Activated CD4-positive, alpha-beta T cell treated with anti-CD3 and anti-CD28 coated beads, Interleukin-2, amount 50 U/mL, for 4 hours (primary cell): ENCODE measurements at places on chromosomes 6 and 20.

DNA sequence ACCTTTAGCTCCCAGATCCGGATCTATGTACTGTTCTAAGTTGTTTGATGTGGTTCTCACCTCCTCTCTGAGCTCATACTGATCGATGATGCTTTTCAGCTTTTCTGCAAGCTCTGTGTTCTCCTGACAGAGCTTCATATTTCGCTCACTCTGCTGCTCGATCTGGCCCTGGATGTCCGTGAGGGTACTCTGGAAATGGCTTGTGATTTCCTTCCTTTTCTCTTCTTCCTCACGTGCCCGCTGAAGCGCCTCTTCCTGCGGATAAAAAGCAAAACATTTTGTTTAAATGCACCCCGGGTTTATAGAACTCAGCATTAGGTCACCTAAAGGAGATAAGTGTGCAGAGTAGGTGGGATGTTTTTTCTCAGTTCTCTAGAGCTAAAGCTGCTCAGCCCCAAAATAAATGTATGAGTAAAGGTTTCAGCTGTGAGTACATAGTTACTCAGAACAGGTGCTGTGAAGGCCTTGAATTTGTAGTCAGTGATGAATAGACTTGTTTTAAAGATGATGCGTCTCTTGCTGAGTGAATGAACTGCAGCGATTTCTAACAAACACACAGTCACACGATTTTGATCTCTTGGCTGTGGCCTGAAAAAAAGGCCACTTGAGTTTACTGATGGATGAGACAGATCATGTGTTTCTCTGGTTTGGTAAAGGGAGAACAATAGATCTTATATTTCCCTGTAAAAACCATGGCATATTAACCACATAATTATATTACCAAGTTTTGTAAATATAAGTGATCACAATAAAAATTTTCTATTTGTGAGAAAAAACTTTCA lies 29.1 kb downstream of the TXLNB start:
- DNase-seq, result no peak

DNA sequence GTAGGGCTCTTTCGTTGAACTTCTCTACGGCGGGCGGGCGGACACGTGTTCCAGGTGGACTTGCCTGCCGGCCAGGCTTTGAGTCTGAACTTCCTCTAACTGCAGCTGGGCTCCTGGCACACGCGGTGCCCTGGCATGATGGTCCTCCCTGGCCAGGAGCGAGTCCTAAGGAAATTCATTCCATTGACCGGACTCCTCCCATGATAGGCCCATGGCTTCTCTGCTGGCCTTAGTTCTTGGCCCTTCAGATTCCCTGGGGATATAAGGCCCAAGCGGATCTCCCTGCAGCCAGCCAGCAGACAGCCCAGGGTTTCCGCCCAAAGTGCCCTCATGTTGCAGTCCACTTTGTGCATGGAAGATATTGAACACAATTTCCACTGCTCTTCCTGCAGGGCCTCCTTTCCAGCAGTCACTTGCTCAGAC lies 39.4 kb downstream of the TBC1D7 start:
- no peak for DNase-seq

- no peak for DNase-seq
These were observed 69.6 kb upstream of the TULP1 start for GRCh38 chr6:35582315-35582714.

GRCh38 chr20:37334450-37334849 lies 11.5 kb upstream of the SRC start:
- DNase-seq, result no peak

DNA sequence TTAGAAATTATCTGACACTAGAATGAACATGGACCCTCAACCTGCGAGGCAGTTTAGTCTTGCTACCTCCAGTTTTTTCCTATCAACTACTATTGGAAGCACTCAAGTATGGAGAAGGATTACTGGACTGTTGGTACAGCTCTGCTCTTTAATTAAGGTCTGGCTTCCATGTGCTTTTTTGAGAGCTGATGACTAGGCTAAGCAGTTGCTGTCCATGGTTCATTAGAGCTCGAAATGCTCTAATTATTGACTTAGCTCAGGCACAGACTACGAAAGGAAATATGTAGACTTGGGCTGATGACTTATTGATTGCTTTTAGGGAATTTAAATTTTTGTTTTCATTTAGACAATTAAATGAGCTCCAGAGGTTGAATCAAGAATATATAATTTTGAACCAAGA lies 1281.6 kb downstream of the HACE1 start:
- no peak for DNase-seq

- no peak for DNase-seq
These were observed 23.4 kb downstream of the SRPK1 start for GRCh38 chr6:35897486-35897885.

GRCh38 chr6:155278319-155279049 lies 14.7 kb downstream of the CLDN20 start:
- no peak for DNase-seq

DNA sequence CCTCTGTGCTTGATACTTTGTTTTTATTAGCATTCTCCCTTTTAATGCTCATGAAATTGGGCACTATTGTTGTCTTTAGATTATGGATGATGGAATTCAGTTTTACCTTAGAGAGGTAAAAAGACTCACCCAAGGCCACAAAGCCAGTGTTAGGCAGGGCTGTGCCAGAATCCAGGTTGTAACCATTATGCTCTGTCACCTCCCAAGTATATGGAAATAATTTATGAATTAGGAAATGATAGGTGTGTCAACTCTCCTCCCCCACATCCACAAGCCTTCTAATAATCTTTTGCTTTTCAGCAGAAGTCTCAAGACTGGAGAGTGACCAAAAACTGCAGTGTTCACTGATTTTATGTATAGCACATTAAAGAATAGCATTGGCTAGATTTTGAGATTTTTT lies 13.0 kb downstream of the DCBLD1 start:
- no peak for DNase-seq

GRCh38 chr20:62760856-62761758 lies 35.2 kb upstream of the MRGBP start:
- no peak for DNase-seq
